ENCODE measurements at places on chromosomes 1 and 21. TPM values are rescaled to one million over a fixed set of nuclear protein-coding genes. Genes with fewer than 3 reads are reported as not detected.

Gene RXFP4
- total RNA-seq = not detected

Gene TFF1
- total RNA-seq = not detected

Gene OR2T5
- not detected for total RNA-seq

Gene VWA5B1
- not detected for total RNA-seq

Gene CCDC24
- total RNA-seq = 2.0 TPM

Gene GJA8
- not detected for total RNA-seq

Gene TNN
- total RNA-seq = not detected

DNA sequence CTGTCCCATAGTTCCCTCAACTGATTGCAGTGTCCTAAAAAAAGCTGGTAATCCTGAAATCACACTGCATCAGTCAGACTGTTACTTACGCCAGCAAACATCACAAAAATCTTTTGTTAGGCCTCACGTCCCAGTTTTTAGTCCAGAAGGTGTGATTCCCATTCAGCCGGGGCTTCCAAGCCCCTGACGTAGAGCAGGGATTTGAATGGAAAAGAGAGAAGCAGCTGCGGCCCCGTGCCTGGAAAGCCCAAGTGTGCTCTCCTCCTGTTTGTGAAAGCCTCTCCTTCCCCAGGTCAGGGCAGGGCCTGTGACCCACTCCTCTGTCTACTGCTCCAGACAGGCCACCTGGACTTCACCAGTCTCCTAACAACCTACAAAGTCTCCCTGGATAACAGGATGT, 20.7 kb downstream of the KCNA10 start:
- no peaks in the 10 kb centered on the region for H3K36me3 ChIP-seq
- H3K4me3 ChIP-seq = no peak overlapping the region
- no peak for DNase-seq
- H3K27me3 ChIP-seq = peaks cover 7% of the 10 kb centered on the region
- H3K27ac ChIP-seq = no peak overlapping the region

DNA sequence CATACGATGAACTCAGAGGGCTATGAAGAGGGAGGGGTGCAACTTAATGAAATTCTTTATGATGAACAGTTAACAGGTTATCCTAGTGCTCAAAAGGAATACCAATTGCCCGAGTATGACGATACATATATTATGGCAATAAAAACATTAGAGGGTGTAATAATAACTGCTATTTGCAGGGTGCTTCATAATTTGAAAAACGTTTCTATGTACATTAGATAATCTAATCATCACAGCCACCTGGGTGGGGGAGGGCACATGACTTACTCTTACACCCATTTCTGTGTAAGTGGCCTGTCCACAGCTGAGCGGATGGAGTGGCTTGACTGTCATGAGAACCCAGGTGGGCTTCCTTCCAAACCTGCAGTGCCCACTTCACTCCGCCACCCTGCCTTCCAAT, 46.3 kb downstream of the TIAM1 start:
- H3K4me1 ChIP-seq = peaks cover 51% of the 10 kb centered on the region
- H3K36me3 ChIP-seq = peaks cover 14% of the 10 kb centered on the region
- DNase-seq = no peak
- no peak overlapping the region for H3K27ac ChIP-seq
- no peaks in the 10 kb centered on the region for H3K27me3 ChIP-seq
- H3K4me3 ChIP-seq = no peak overlapping the region

DNA sequence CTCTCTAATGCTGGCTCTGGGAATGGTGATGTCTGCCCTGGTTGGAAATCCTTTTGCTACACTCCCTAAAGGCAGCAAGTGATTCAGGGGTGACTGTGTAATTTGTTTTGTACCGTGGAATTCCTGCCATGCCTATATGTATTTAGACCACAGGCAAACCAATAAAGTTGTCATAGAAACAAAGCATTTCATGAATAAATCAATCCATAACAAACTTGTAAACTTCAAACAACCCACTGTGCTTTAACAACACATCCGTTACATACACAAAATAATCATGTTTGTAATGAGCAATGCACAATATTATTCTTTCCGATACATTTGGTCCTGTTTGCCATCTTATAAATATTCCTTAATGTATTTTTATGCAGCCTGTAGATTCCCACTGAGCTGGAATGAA, 330.3 kb upstream of the SNX7 start:
- H3K27me3 ChIP-seq = peaks cover 3% of the 10 kb centered on the region
- no peak overlapping the region for H3K27ac ChIP-seq
- DNase-seq = no peak
- no peaks in the 10 kb centered on the region for H3K36me3 ChIP-seq
- no peaks in the 10 kb centered on the region for H3K4me1 ChIP-seq

DNA sequence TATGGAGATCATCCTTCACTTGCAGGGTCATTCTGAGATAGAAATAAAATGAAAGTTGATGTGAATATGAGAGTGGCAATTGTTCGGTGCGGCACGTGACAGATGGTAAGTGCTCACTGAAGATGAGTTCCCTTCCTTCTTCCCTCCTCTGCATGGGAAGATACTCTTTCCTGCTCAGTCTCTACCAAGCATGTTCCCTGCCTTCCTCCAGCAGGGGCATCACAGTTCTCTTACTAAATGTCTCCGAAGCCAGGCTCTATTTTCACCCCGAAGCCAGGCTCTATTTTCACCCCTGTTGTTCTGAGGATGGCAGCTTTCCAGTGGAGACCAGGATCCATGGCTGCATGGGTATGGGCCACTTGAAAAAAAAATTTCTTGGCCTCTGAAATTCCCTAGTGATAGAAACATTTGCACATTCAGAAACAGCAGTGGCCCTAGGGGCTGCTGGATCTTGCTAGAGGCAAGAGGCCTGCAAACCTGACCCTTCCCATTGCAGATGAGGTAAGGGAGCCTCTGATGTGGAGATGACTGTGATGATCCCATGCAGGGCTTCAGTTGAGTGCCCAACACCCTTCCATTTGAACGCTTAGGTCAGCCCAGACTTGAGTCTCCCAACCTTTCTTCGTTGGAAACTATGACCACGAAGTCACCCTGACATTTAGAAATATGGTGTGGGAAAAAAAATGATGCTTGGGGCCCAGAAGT, 123.7 kb upstream of the HMGB4 start:
- H3K4me1 ChIP-seq = no peaks in the 10 kb centered on the region
- no peak for DNase-seq

GRCh38 chr1:179205284-179205683, 24.2 kb downstream of the ABL2 start:
- H3K27ac ChIP-seq = peak overlapping the region; percentile 63
- no peaks in the 10 kb centered on the region for H3K27me3 ChIP-seq
- peaks cover 35% of the 10 kb centered on the region for H3K4me1 ChIP-seq
- H3K4me3 ChIP-seq = no peak overlapping the region
- no peak for DNase-seq

DNA sequence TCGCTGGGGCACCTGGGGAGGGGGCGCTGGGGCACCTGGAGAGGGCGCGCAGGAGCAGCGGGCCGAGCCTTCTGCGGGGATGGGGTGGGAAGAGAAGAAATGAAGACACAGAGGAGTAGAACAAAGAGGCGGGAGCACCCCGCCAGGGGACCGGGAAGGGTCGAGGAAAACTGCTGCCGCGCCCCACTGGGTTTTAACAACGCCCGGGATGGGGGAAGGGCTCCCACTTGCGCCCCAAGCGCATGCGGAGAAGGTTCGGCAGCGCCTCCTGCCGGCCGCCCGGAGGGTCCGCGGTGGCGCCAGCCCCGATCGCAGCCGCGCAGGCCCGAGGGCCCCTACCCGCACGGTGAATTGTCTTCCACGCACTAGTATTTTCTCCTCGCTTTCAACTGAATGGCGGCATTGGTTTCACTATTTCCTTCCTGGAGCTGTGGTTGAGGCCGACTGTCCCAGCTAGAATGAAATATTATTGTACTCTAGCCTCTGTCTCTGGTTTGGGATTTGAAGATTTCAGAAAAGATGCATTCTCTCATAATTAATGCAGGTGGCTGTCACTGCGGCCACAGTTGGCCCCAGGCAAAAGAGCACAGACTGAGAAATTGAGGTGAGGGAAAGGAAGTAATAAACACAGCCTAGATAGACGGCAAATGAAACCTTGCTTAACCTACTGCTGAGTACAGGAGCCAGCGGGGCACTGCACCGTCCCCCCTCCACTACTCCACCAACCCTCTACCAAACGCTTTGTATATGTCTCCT, 57.3 kb downstream of the MAB21L3 start:
- peak overlapping the region; percentile 60 for H3K4me3 ChIP-seq
- DNase-seq = peak; percentile 92
- peaks cover 10% of the 10 kb centered on the region for H3K4me1 ChIP-seq
- H3K36me3 ChIP-seq = no peaks in the 10 kb centered on the region
- no peaks in the 10 kb centered on the region for H3K27me3 ChIP-seq
- H3K27ac ChIP-seq = peak overlapping the region; percentile 79

DNA sequence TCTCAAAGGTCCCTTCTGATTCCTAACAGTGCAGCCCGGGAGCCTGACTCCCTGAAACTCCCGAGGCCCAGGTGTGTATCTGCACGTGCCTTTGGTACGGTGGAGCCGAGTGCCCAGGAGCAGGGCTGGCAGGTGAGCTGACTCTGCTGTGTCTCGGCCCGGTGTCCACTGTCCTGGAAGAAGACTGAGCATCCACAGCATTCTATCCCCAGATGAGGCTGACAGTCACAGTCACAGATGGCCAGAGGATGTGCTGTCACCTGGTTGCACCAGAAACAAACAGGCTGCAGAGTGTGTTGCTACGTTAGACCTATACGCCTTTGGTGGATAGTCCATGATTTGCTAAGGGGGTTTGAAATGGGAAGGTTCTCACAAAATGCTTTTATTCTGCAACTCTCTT, 9.8 kb downstream of the ETV3L start:
- no peak for DNase-seq
- no peaks in the 10 kb centered on the region for H3K4me1 ChIP-seq
- H3K4me3 ChIP-seq = no peak overlapping the region
- H3K27ac ChIP-seq = no peak overlapping the region

DNA sequence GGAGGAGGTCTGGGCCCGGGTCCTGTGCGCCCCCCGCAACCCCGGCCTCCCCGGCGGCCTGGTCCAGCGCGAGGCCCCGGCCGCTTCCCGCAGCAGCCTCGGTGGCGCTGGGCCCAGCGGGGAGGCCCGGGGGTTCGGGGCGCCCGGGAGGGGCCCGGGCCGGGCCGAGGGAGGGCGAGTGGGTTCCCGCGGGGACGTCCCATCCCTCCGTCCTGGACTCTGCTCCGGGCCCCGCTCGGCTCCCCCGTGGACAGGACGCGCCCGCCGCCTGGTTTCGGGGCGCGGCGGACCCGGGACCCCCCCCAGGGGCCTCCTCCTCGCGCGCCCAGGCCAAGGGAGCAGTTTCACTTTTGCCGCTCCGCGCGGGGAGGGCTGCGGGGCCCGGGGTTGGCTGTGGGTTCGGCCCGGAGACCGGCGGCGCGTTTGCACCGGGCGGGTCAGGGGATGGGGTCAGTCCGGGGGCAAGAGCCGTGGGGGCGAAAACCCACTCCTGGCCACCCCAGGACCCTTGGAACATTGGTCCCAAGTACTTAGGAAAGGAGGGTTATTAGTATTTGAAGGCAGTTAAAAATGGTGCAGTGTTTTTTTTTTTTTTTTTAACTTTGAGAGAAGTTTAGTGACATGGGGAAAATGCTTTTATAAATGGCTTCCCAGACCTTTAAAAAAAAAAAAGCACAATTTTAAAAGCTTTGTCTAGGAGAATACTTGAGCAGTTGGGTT, 677 bp downstream of the AGPAT3 start:
- no peaks in the 10 kb centered on the region for H3K27me3 ChIP-seq
- peak overlapping the region; percentile 95 for H3K27ac ChIP-seq
- peak overlapping the region; percentile 79 for H3K4me3 ChIP-seq

DNA sequence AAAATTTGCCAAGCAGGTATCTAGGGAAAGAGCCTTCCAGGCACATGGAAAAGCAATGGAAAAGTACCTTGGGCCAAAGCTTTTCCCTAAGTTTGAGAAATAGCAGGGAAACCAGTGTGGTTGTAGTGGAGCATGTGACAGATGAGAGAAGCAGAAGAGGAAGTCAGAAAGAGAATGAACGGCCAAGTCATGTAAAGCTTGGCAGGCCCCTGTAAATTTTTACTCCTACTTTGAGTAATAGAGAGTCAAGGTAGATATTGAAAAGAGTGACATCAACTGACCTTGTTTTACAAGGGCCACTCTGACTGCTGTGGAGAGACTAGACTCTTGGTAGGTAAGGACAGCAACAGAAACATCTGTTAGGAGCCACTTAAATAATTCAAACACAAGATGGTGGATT, 180.9 kb upstream of the PRMT6 start:
- no peaks in the 10 kb centered on the region for H3K27me3 ChIP-seq

DNA sequence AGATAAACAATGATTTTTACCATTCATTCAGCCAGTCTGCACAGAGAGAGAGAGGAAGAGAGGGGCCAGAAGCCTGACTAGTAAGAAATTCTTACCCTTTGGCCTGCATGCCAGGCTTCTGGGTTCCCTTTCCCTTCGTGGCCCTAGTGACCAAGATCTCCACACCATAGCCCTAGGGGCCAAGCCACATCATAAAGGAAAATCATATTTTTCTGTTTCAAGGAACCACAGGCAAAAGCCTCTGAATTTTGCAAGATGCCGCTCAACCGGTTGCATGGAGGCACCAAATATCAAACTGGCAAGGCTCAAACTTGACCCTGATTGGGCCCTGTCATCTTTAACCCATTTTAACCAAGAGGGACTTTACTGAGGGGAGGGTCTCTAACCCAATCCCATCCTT, 103.1 kb upstream of the SOX13 start:
- DNase-seq = no peak
- H3K27ac ChIP-seq = no peak overlapping the region
- H3K4me1 ChIP-seq = no peaks in the 10 kb centered on the region
- H3K4me3 ChIP-seq = no peak overlapping the region

GRCh38 chr1:53600561-53600960, 138.4 kb downstream of the GLIS1 start:
- H3K27me3 ChIP-seq = no peaks in the 10 kb centered on the region
- H3K4me3 ChIP-seq = no peak overlapping the region
- peaks cover 5% of the 10 kb centered on the region for H3K4me1 ChIP-seq
- no peak overlapping the region for H3K27ac ChIP-seq

DNA sequence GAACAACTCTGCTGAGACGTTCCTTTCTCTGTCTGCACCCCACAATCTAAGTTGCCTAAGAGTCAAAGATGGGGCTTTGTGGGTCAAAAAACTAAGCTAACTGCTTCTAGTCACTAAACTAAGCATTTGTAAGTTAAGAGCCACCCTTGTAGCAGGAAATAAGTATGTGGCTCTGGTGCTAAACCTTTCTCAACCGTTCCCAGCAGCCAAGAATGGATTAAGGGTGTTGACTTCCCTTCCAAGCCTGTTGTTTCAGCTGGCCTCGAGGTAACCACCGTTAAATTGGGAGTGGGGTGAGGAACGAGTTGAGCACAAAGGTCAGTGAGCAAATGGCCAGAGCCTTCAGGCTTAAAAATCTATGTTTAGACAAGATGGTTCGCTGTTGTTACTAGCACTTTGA, 169.1 kb downstream of the TRIM33 start:
- no peak for DNase-seq
- H3K4me3 ChIP-seq = no peak overlapping the region
- no peaks in the 10 kb centered on the region for H3K36me3 ChIP-seq
- no peaks in the 10 kb centered on the region for H3K27me3 ChIP-seq
- H3K4me1 ChIP-seq = peaks cover 48% of the 10 kb centered on the region
- H3K27ac ChIP-seq = peak overlapping the region; percentile 8

DNA sequence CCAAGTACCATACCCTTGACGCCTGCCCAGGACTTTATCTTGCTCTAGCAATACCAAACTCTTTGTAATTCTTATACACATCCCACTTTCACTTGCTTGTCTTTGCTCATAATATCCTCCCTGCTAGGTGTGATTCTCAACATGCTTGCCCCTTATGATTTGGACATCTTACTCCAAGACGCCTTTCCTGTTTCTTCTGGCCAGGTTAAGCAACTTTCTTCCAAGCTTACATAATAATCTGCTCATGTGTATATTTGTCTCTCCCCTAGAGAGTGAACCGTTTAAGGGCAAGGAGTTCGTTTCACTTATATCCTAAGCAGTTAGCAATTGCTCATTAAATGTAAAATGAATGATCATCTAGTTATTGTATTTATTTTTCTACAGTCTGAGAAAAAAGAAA, 21.8 kb downstream of the CRYZL1 start:
- no peak overlapping the region for H3K27ac ChIP-seq
- H3K27me3 ChIP-seq = no peaks in the 10 kb centered on the region
- no peak overlapping the region for H3K4me3 ChIP-seq
- peaks cover 18% of the 10 kb centered on the region for H3K36me3 ChIP-seq
- no peak for DNase-seq
- H3K4me1 ChIP-seq = no peaks in the 10 kb centered on the region
